Esophagus mucosa (tissue), 1 donor: ENCODE measurements at places on chromosomes 4 and X. TPM values are rescaled to one million over a fixed set of nuclear protein-coding genes. Genes with fewer than 3 reads are reported as not detected.

Gene SATL1
- not detected for total RNA-seq

Gene NDNF
- total RNA-seq: 0.44 TPM

Gene LARP7
- total RNA-seq: 22.8 TPM

Gene ZNF518B
- total RNA-seq: 13.4 TPM

Gene SMIM10L2A
- total RNA-seq: 1.4 TPM

Gene MAOB
- total RNA-seq: 5.5 TPM
